ENCODE measurements at places on chromosomes 6 and 20.

DNA sequence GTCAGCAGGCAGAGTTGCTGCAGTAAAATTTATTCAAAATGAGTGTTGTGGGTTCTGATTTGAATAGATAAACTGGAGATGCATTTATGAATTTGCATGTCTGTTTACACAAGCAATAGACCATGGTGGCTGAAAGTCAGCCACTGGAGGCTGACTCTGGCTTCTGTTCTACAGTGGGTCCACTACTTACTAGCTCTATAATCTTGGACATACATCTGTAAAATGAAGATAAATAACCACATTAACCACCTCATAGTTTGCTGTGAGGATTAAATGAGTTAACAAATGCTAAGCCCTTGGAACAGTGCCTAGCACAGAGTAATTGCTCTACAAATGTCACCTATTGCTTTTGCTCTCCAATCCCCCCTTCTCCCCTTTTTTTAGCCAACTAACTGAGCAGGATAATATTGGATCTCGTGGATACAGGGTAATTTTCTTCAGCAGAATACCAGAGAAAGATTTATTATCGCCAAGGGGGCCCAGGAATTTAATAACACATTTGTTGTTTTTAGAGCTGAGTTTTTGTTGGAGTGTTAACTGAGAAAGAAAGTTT is 1.4 kb upstream of the PM20D2 start:
- DNase-seq = no peak

DNA sequence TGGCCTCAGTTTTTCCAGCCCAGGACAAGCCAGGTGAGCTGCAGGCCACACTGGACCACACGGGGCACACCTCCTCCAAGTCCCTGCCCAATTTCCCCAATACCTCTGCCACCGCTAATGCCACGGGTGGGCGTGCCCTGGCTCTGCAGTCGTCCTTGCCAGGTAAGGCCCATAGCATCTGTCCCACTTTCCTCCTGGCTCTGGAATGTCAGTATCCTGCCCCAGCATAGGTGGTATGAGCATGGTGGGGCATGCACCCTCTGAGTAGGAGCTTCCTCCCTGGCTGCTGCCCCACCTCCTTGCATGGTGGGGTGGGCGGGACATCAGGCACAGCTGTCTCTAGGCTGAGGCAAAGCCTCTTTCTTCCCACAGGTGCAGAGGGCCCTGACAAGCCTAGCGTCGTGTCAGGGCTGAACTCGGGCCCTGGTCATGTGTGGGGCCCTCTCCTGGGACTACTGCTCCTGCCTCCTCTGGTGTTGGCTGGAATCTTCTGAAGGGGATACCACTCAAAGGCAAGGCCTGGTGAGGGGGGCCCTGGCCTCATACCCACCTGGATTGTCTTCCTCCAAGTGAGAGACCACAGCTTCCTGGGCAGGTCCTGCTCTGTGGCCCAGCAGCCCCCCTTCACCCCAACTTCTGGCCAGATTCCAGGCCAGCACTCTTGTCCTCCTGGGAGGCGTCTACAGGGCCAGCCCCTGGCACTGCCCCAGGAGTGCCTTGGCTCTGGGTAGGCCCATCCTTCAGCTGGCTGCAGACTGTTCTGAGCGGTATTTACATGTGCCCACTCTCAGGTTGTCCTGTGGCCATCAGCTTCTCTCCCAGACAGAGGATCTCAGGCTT is 9.1 kb downstream of the PI16 start:
- no peak for DNase-seq

GRCh38 chr6:94227741-94228140 is 808.4 kb upstream of the EPHA7 start:
- no peak for DNase-seq

DNA sequence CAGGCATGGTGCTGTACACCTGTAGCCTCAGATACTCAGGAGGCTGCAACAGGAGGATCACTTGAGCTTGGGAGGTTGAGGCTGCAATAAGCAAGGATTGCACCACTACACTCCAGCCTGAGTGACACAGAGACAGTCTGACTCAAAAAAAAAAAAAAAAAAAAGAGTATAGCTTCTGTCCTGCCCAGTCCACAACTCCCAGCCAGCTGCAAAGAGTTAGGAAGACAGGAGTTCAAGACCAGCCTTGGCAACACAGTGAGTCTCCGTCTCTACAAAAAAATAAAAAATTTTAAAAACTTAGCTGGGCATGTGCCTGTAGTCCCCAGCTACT is 28.3 kb upstream of the TLDC2 start:
- no peak for DNase-seq

- no peak for DNase-seq
Measured at GRCh38 chr20:53168491-53168890, 196.3 kb downstream of the TSHZ2 start.

DNA sequence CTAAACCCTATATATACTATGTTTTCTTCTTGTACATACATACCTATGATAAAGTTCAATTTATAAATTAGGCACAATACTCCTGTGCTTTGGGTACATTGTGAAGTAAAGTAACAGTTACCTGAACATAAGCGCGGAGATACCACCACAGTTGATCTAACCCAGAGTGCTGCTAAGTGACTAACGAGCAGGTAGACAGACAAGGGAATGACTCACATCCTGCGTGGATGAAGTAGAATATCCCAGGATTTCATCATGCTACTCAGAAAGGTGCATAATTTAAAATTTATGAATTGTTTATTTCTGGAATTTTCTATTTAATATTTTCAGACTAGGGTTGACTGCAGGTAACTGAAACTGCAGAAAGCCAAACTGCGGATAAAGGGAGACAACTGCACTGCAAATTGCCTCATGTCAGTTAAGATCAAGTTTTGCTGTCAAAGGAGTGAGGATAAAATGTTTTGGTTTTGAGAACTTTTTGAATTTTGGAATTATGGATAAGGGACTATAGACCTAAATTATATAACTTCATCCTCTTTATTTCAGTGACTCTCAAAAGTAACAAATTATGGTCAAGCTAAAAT is 14.4 kb downstream of the MKKS start:
- no peak for DNase-seq

DNA sequence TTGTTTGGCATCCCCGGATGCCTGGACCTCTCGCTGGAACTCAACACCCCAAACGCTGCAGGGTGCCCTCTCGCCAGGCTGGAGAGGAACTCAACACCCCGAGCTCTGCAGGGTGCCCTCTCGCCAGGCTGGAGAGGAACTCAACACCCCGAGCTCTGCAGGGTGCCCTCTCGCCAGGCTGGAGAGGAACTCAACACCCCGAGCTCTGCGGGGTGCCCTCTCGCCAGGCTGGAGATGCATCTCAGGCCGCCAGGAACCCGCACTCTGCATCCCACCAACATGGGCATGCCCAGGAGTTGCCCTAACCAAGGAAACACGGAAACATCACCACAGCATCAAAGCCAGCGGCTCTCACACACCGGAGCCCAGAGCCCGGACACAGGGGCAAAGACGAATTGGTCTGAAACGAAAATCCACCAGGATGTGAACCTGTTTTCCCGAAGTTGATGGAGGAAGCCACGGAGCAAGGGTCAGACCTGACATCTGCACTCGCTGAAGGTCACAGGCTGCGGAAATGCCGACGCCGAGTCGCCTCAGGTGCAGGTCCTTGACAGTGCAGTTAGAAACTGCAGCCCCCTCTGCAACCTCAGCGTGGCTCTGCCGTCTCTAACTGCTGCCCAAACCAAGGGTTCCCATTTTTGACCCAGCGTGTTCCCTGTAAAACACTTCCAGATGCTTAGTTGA is 37.5 kb downstream of the DLL1 start:
- DNase-seq = no peak

GRCh38 chr6:17552861-17553260 is 47.2 kb upstream of the FAM8A1 start:
- no peak for DNase-seq

DNA sequence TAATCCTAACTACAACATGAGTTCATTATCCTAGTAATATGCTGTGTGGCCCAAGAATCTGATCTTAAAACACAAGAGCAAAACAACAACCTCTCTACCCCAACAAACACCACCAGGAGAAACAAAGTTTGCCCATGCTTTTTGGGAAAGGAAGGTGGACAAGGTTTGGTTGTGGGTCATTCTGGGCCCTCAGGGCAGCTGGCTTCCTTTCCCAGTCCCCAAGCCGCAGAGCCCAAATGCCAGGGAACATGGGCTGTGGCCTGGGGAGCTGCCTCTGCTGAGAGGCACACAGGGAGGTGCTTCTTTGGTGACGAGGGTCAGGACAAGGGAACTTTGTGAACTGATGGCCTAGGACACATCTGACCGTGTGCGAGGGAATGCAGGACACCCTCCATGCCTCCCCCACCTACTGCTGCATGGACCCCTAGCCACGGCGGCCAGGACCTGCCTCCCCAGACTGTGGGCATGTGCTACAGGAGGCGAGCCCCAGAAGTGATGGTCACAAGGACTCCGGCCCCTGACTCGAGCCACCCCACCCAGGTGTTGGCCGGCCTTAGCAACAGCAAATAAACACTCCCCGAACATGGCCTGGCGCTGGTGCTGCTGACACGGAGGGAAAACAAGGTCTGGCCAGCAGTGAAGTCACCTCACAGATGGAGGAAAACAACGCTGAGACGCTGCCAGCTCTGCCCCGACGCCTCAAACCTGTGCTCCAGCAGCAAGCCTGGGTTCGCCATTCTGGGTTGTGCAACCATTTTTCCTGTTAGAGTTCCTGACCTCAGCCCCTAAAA is 55.6 kb downstream of the RRBP1 start:
- no peak for DNase-seq

- DNase-seq = no peak
Measured at GRCh38 chr20:23528867-23529431, 38.0 kb downstream of the CST8 start.

DNA sequence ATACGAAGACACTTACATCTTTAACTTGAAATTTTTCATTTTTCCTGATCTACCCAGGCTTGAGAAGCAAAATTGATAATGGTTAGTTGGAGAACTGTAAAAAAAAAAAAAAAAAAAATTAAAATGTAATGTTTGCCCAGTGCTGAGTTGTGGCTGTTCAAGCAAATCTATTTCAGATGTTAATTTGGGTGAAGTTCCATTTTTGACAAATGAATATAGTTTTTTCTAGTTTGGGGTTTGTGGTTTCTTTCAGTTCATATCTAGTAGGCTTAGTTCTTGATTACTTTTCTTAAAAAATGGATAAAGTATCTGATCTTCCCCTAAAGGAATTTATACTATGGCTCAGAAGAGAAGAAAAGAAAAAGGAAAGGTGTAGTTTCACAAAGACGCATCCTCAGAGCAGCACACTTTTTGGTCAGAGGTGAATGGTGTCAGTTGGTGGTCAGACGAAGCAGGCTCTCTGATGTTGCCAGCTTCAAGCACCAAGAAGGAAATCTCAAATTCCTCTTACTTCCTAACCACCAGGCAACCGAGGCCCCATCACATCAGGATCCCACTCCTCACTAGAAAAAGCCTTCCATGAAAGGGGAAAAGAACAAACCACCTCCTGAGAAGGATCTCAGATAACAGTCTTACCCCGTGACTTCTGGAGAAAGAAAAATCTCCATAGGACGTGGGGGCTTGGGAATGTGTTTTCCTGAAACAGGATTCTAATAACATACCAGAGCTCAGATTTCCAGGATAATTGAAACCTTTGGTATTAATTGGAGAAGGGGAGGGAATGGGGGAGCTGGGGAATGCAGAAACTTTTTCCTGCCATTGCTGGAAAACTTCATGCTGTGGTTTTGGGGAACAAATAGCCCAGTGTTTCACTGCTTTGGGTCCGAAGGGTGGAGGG is 396.2 kb downstream of the CD83 start:
- DNase-seq = no peak

DNA sequence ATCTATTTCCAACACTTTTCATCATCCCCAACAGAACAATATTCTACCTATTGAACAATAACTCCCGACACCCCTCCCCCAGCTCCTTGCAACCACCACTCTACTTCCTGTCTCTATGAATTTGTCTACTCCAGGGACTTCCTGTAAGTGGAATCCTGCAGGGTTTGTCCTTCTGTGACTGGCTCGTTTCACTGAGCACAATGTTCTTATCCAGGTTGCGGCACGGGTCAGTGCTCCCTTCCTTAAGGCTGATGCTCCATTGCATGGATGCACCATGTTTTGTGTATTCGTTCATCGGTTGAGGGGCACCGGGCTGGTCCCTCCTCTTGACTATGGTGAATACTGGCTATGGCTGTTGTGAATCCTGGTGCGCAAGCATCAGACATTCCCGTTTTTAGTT is 163.2 kb downstream of the TBXT start:
- DNase-seq = no peak

GRCh38 chr6:90765491-90765890 is 178.6 kb upstream of the MAP3K7 start:
- DNase-seq = no peak

- DNase-seq = no peak
Measured at GRCh38 chr6:31131595-31131994, 7.3 kb downstream of the PSORS1C2 start.
